ENCODE measurements at places on chromosomes 7 and 10.
A peak's percentile ranks its signal among the peaks of the same experiment; 100 is the strongest.

- no peak for DNase-seq
Observed at GRCh38 chr10:123462246-123462645, 203.9 kb upstream of the GPR26 start.

- DNase-seq: peak; percentile 85
Observed at GRCh38 chr7:33961948-33962347, 56.6 kb downstream of the BMPER start.

DNA sequence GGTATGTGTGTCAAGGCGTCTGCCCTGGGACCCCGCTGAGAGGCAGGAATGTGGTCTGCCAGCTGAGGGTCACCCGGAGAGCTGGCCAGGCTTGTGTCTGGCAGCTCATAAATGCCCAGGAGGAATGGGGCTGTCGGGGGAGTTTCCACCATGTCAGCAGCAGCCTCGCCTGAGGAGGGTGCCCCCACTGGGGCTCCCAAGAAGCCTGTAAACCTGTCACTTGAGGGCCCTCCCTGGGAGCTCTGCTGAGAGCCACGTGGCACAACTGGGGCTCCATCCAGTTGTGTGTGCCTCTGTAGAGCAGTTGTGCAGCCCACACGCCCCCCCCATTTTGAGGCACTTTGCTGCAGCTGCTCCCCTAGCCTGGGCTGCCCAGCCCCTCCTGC, 70.6 kb downstream of the NEURL1 start:
- no peak for DNase-seq

DNA sequence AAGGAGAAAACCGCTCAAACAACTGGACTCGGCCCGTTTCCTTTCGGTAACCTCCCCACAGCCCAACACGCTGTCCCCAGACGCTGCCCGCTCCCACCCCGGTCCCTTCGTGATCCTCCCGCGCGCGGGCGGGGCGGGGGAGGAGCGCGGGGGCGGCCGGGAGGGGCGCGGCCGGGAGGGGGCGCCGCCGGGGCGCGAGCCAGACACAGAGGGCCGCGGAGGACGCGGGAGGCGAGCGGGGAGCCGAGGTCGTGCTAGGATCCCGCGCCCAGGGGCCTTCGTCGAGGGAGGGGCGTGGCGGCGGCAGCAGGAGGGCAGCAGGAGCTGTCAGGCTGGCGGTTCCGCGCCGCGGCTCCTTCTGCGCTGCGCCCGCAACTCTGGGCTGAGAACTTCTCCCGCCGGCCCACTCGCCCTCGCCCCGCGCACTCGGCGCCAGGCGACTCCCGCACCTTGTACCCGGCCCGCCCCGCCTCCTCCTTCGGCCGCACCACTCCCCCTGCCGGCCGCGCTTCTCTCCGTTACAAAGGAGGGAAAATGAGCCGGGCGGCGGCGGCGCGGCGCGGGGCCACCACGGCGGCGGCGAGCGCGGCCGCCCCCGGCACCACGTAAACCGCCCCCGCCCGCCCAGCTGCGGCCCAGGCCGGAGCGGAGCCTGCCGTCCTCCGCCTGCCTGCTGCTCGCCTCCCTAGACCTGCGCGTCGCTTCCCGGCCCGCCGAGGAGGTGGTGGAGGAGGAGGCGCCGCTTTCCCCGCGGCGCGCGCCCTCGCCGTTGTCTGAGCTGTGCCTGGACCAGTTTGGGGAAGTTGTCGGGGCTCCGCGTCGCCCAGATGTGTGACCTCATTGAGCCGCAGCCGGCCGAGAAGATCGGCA, at the start of gene CDK14:
Gene CDK14 (plus strand): TSS at position 521 of the 870 bp plus-strand sequence. CDS start 307 bp downstream, at position 828.
- DNase-seq: peak; percentile 66

GRCh38 chr7:131346885-131347592, 19.4 kb downstream of the MKLN1 start:
- DNase-seq: no peak

DNA sequence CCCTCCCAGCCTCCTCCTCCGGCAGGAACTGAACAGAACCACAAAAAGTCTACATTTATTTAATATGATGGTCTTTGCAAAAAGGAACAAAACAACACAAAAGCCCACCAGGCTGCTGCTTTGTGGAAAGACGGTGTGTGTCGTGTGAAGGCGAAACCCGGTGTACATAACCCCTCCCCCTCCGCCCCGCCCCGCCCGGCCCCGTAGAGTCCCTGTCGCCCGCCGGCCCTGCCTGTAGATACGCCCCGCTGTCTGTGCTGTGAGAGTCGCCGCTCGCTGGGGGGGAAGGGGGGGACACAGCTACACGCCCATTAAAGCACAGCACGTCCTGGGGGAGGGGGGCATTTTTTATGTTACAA, 83.3 kb downstream of the PAX2 start:
- DNase-seq: no peak

DNA sequence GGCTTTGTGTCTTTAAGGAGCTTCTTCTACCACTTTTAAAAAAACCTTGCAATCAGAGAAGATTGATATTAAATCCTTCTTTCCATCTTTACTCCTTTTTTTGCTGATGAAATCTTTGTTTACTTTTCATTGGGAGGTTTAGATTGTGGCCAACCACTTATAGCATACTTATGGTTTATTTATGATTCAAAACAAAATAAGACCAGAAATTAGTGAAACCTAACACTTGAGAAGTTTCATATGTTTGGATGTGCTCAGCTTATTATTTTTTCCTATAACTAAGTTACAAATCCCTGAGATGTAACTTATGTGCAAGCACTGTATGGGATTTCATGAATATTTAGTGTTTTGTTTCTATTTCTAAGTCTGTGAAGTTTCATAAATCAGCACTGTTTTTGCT, 13.5 kb upstream of the PRPS1L1 start:
- DNase-seq: no peak

DNA sequence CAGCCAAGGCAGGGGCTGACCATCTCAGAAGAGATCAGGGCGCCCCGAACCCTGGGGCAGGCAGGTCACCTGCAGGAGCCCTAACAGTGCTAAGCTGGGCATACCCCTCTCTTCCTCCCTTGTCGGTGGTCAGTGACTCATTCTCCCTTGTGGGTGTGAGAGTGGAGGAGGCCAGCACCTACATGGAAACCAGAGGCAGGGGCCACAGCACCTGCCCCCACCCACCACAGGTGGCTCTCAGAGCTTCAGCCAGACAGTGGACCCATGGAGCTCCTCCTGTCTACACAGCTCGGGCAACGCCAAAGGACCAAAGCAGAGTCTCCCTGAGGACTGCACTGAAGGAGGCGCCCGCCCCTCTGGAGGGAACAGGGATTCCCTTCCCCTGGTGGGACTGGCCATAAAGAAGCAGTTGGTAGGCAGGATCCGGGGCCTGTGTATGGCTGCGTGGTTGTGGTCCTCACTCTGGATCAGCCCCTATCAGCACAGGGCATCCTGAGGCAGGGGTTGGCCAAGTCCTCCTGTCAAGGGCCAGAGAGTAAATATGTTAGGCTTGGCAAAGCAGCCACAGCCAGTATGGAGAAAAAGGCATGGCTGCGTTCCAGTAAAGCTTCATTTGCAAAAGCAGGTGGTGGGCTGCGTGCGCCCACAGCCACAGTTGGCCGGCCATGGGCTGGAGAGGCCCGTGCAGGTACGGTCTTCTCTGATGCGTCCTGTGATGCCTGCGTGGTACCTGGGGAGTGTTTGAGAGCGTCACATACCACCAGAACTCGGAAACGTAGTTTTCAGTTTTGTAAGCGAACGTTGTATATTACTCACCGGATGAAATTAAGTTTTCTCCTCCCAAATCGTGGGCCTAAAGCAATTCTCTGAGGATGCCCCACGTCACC, 198.2 kb downstream of the EBF3 start:
- no peak for DNase-seq

GRCh38 chr7:79361214-79361613, 92.3 kb downstream of the MAGI2 start:
- no peak for DNase-seq
